CD8-positive, alpha-beta T cell (primary cell): ENCODE measurements at places on chromosomes 1 and 21. TPM values are rescaled to one million over a fixed set of nuclear protein-coding genes. Genes with fewer than 3 reads are reported as not detected.

DNA sequence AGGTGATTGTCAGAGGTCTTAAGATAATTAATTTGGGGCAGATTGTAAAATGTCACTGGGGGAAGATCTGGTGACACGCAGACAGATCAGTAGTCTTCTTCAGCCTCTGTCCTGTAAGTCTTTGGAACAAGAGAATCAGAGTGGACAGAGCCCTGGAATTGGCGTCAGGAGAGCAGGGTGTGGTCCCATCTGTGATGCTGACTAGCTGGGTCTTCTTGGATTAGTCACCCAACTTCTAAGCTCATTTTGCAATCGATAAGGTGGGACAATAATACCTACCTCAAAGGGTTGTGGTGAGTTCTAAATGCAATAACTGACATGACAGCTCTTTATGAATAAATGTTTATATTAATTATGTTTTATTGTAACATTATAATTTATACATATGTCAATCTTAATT, 4.8 kb downstream of the FASLG start:
- DNase-seq = no peak

The SLC30A1 gene
- total RNA-seq = 9.7 TPM

DNA sequence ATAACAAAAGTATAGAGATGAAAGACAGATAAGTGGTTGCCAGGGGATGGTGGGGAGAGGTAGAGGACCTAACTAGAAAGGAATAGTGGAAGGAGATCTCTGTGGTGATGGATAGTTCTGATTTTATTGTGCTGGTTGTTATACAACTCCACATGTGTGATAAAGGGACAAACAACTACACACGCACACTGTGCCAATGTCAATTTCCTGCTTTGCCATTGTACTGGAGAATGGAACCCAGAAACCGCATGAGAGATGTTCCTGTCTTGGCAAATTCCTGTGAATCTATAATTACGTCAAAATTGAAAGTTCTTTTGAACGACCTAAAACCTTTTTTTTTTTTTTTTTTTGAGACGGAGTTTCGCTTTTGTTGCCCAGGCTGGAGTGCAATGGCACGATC, 11.0 kb downstream of the TNFRSF9 start:
- DNase-seq = peak; percentile 49

GRCh38 chr1:200546577-200546976, 74.0 kb downstream of the KIF14 start:
- DNase-seq = no peak

GRCh38 chr1:78688697-78689096, 39.1 kb downstream of the IFI44 start:
- DNase-seq = no peak

The RO60 gene
- total RNA-seq = 52.8 TPM

DNA sequence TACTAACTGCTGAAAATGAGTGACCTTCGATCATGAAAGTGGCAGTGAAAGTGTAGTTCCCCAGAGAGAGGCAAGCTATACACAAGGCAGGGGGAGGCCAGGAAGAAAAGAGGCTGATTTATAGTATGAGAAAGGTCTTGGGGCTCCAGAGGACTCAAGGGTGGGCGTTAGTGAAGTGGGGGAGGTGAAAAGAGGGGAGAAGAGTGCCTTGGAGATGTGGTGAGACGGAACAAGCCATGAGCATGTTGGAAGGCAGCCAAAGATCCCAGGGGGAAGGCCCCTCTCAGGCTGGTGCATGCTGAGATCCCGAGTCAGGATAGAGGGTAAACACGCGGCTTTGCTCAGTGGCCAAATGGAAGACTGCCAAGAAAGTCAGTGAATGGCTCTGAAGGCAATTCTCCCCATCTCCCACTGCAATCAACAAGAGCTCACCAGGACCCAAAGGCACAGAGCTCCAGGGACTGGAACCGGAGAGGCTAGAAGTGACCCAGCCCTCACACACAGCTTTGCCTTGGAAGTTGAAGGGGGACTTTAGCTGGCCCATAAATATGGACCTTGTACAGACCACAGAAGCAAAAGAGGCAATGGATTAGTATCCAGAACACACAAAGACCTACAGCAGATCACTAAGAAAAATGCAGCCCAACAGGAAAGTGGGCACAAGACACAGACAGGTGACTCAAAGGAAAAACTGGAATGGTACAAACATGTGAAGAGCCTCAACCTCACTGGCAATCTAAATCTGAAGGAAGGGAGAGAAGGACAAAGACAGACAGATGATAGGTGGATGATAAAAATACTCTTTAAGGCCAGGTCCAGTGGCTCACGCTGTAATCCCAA, 49.6 kb downstream of the HSF2BP start:
- no peak for DNase-seq

DNA sequence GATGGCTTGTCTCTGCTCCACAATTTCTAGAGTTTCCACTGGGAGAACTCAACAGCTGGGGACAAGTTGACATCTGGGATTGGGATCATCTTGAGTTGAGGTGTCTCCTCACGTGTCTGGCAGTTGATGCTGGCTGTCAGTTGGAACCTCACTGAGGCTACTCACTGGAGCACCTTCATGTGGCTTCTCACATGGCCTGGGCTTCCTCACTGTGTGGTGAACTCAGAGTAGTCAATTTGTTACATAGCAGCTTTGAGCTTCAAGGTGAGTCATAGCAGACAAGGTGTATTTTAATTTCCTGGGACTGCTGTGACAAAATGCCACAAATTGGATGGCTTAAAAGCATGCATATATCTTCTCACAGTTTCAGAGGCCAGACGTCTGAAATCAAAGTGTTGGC, 44.0 kb downstream of the NTNG1 start:
- DNase-seq = no peak

GRCh38 chr1:207698822-207699483, 52.9 kb upstream of the CD46 start:
- peak; percentile 5 for DNase-seq

The NMNAT2 gene
- not detected for total RNA-seq

DNA sequence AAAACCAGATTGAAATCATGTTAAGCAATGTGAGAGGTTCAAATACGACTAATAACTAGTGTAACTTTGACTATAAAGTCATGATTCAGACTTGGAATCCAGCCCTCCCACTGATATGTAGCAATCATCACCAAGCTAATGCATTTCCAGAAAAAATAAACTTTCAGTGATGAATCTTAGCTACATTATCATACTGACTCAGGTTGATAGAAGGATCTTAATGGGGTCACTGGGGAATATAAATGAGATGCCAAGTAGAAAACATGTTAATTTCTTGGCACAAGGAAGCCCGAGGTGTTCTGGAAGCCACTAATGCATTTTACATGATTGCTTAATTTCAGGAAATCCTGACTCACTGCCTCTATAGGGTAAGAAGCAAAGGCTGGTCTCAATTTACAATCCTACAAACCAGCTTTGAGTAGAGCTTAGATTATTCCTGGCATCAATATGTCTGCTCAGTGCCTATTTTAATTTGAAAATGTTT, 67.7 kb downstream of the SELENOF start:
- DNase-seq = no peak

The APP gene
- 14.3 TPM for total RNA-seq

The DRAXIN gene
- total RNA-seq = 0.11 TPM

- no peak for DNase-seq
Observed at GRCh38 chr1:50308878-50309277, 114.4 kb downstream of the DMRTA2 start.

GRCh38 chr1:53349369-53349835, 21.5 kb upstream of the LRP8 start:
- DNase-seq = no peak

DNA sequence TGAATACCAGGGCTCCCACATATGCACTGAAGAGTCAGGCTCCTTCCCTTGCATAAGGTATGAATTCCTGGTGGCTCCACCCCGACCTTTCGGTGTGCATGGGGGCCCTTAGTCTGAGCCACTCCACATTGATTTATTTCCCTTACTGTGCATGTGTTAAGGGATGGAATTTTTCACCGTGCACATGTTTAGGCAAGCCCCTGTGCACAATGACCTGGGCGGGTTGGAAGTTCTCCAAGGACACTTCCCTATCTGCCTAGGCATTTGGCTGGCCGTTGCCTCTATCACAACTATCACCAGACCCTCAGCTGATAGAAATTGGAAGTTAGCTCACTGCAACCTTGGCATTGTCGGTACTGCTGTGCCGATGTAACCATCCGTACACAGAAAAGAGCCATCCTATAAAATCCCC, 9.7 kb downstream of the S100A6 start:
- DNase-seq = no peak

The TOMM40L gene
- 4.9 TPM for total RNA-seq

- DNase-seq = peak; percentile 31
Observed at GRCh38 chr1:51569284-51570062, 47.4 kb upstream of the OSBPL9 start.

The RGL1 gene
- total RNA-seq = 0.84 TPM

GRCh38 chr1:204853436-204853835, 17.2 kb upstream of the NFASC start:
- no peak for DNase-seq

GRCh38 chr1:88873737-88874349, 17.5 kb downstream of the GTF2B start:
- no peak for DNase-seq

GRCh38 chr21:42135386-42136052, 64.4 kb downstream of the UMODL1 start:
- DNase-seq = no peak

DNA sequence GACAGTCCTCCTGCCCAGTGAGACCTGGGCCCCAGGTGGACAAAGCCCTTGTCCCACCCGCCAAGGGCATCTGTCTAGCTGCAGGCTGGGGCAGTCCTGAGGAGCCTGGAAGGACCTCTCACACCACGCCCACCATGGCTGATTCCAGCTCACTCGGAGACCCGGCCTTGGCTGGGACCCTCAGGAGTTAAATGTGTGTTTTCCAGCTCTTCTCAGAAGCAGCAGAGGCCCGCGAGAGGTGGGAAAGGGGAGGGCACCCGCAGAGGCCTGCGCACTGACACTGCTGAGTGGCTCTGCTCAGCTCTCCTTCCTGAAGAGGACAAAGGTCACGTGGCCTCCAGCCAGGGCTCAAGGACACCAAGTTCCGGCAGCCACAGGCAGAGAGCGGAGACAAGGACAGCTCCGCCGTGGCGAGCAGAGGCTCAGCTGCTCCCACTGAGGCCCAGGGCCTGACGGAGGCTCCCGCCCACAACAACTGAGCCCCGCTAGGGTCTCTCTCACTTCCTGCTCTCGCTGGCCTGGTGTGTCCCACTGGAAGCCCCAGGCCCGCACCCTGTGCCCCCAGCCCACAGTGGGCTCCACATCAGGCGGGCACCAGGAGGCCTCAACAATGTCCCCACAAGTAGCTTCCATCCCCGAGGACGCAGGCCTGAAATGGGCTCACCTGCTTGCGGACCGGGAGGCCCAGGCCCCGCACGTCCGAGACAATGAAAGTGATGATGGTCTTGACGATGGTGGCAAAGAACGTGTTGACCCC, 16.9 kb downstream of the SLC19A1 start:
- DNase-seq = no peak

The UQCRHL gene
- 0.53 TPM for total RNA-seq

- DNase-seq = no peak
Observed at GRCh38 chr1:5828308-5828935, 163.8 kb downstream of the NPHP4 start.

The BRDT gene
- 0.86 TPM for total RNA-seq

The HES4 gene
- total RNA-seq = 26.0 TPM

GRCh38 chr1:94798462-94798861, 21.7 kb upstream of the SLC44A3 start:
- no peak for DNase-seq

The NPR1 gene
- total RNA-seq = not detected

DNA sequence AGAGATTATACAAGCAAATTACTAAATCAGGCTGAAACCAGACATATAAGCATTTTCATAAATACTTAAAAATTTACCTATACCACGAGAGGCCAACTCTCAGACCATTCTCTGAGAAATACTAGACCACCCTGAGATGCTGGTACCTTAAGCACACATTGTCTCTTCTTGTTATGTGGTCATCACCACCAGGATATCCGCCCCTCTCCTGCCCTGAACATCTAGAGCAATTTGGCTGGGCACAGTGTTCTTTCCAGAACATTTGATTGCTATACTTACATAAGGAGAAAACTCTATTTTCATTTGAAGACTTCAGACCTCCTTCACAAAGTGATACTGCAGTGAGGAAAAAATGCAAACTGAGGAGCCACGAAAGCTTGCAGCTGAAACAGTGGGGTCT, 36.2 kb upstream of the DUSP10 start:
- DNase-seq = peak; percentile 67

- DNase-seq = no peak
Observed at GRCh38 chr1:180165096-180165495, 10.4 kb downstream of the QSOX1 start.

The CORT gene
- 0.38 TPM for total RNA-seq

The KIF21B gene
- 62.2 TPM for total RNA-seq

DNA sequence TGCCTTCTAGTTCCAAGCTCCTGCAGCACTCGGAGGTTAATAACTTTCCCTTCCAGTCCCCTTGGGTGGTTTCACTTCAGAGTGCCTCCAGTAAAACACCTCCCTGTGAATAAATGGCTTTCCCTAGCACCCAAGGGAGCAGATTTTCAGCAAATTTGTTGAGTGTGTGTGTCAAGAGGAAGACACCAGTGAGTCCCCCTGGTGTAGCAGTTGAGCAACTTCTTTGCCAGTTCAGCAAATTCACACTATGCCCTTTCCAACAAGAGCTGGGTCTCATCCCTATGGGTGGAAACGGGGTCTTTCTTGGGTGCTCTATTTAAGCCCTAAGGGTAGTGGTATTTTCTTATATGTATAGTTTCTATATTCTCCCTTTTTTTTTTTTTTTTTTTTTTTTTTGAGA, 806 bp upstream of the AADACL4 start:
- DNase-seq = no peak

DNA sequence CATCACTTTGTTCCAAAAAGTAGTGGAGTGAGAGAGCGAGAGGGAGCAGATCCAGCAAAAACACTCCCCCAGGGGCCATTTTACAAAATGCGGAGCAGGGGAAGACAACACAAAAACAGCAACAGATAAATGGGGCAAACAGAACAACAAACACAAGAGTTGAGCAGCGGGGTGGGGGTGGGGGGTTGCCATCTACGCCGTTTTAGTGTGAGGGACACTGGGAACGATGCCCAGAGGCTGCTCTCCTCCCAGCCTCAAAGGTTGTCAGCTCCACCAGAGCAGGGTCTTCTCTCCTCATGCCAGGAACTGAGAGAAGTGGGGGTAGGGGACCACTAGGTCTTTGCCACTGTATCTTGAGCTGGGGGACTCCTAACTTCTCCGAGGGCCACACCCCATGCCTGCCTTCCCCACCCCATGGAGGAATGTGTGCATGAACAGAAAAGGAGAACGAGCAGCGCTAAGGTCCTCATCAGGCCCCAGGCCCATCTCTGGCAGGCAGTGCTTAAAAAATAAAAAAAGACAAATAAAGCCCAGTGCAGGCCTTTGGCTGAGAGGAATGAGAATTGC, 1.3 kb upstream of the PBXIP1 start:
- DNase-seq = no peak

DNA sequence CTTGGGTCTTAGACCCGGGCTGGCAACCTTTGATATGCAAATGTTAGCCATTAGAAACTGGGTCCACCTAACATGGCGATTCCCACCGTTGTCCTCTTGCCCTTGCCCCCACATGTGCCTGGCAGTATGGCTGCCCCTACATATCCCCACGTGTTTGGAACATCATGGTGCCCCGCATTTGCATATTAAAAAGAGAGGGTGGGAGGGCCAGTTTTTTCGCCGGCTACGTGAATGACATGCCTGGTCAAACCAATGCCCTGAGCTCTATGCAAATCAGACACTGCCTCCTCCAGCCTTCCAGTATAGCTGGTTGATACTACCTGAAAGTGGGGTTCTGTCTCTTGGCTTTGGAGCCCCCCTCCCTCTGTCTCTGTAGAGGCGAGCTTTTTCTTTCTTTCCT, 133.0 kb downstream of the CDC42BPA start:
- DNase-seq = no peak

The PLPPR5 gene
- total RNA-seq = not detected

The PEX11B gene
- 11.8 TPM for total RNA-seq

GRCh38 chr1:247448107-247448791, 9.7 kb downstream of the OR2B11 start:
- DNase-seq = peak; percentile 6

The SLC1A7 gene
- total RNA-seq = not detected

The ROR1 gene
- not detected for total RNA-seq
